ENCODE measurements at places on chromosomes 2 and 18.
A peak's percentile ranks its signal among the peaks of the same experiment; 100 is the strongest.

- DNase-seq: no peak
Measured at GRCh38 chr2:168583710-168584521, 127.8 kb downstream of the CERS6 start.

DNA sequence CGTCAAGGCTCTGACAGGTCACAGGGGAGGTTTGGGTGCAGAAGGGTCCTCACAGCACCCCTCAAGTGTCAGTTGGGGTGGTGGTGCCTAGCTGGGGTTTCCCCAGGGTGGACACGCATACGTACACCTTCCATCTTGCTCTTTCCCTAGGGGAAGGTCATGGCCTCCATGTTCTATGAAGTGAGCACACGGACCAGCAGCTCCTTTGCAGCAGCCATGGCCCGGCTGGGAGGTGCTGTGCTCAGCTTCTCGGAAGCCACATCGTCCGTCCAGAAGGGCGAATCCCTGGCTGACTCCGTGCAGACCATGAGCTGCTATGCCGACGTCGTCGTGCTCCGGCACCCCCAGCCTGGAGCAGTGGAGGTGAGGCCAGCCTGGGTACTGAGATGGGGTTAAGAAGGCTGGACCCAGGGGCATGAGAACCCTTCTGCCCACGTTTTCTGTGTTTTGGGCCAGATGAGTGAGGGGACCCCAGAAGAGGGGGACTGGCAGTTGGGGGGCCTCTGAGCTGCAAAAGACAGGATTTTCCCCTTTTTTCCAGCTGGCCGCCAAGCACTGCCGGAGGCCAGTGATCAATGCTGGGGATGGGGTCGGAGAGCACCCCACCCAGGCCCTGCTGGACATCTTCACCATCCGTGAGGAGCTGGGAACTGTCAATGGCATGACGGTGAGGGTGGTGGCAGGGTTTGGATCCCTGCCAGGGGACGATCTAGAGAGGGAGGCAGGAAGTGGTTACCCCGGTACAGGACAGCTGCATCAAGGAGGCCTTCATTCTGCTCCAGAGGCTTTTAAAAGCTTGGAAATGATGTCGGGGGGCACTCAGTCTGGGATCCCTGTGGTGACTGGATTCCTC, 20.9 kb downstream of the SLC30A3 start:
- peak; percentile 9 for DNase-seq

GRCh38 chr18:12059334-12060181, 34.1 kb upstream of the ANKRD62 start:
- DNase-seq: no peak

DNA sequence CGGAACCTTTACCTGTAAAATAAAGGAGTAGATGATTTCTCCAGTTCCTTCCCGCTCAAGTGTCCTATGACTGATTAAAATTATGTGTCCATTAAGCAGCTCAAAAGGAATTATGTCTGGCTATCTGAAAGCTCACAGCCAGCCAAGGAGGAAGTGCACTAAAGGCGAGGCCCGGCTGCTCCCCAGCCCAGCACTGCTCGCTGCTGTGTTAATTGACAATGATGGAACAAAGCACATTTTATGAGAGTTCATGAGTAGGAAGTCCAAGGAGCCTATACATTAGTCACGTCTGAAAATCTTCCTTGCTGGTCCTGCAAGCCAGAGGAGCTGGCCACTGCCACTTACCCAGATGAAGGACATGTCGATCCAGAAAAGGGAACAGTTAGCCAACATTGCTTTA, 14.3 kb downstream of the TTC32 start:
- no peak for DNase-seq
